Activated T-cell treated with anti-CD3 and anti-CD28 coated beads, Interleukin-2, amount 50 U/mL, for 48 hours (primary cell): ENCODE measurements at places on chromosomes 6 and 20.
A peak's percentile ranks its signal among the peaks of the same experiment; 100 is the strongest.

- peak; percentile 7 for DNase-seq
These were observed 180.4 kb downstream of the DLL1 start for GRCh38 chr6:170110201-170111140.

DNA sequence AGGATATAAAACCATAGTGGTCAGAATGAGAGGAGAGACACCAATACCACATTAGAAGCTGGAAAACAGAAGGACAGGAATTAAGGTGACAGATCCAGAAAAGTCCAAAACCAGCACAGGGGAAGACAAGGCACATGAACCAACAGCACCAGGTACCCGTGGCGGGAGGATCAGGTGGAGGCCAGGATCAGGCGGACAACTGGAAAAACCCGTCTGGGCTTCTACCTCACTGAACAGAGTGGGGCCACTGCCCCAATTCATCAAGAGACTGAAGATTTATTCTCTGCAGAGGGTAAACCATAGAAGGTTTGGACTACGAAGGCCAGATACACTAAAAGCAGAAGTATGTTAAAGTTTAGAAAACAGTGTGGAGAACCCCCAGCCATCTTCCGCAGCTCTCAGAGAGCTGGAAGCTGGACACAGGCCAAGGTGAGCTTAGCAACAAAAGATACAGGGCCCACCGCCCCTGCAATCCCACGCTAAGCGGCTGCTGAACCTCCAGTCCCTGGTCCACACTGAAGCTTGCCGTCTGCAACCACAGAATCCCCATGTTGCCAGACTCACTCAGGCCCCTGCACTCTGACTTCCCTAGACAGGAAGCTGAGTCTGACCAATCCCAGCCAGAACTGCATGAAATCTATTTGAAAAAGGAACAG lies 29.9 kb downstream of the ABHD12 start:
- no peak for DNase-seq

DNA sequence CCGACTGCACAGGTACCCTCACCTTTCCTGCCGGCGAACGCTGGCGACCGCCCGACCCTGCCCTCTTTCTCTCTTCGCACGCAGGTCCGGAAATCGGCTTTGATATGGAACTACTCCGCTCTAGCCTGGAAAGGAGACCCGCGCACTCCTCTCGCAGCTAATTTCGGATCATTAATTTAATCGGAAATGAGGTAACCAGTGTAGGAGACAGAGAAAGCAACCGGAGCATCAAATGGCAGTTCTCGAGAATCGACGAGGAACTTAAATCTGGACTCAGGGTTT lies 949 bp upstream of the ATXN1 start:
- no peak for DNase-seq

DNA sequence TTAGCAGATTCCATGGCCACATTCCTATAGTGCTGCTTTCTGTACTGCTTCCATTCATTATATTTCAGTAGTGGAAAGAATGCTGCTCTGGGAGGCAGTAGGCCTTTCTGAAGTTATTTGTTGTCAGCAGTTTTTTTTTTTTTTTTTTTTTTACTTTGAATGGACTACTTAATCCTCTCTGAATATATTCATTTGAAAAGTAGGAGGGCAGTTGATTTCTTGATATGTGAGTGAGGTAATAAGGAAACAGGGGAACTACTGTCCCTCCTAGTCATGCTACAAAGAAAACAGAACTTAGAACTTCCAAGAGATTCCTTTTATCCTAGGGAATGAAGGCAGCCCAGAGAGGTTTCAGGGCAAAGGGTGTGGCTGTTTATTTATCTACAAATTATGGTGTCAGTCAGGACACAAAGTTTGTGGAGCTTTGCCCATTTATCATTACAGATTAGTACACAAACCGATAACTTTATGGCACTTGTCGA lies 155.9 kb downstream of the JARID2 start:
- no peak for DNase-seq

DNA sequence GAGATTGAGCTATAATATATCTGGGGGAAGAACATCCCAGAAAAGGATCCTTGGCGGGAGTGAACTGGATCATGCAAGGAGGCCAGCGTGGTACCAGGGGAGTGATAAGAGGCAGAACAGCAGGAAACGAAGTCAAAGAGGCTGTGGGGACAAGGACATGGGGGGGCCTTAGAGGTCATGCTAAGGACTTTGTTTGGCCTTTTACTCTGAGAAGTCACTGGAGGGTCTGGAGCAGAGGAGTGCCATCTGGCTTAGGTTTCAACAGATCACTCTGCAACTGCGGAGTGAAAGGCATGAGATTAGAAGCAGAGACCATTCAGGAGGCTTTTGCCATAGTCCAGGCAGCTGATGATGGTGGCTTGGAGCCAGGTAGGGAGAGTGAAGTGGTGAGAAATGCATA lies 24.3 kb downstream of the MRAP2 start:
- no peak for DNase-seq

DNA sequence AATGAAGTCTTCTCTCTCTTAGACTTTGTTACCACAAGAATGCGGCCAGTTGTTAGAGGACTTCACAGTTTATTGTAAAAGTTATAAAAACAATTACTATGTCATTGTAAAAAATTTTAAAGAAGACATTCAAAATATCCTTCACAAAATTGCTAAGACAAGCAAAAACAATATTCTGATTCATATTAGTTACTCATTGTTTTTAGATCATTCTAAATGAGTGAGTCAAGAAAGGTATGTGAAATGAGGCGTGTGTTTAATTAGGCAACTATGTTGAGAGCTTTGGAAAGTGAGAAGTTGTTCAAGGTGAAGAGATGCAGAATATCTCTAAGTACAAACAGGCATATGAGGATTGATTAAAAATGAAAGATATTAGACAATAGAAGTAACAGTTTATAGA lies 875.3 kb downstream of the EYS start:
- DNase-seq: no peak
